Fibroblast of skin of left biceps (primary cell): ENCODE measurements at places on chromosomes 2 and 18.

- DNase-seq, result no peak
Observed at GRCh38 chr2:36478999-36479398, 119.0 kb downstream of the FEZ2 start.

GRCh38 chr2:134453476-134453875, 199.6 kb downstream of the MGAT5 start:
- no peak for DNase-seq

GRCh38 chr18:31056296-31056695, 13.8 kb upstream of the DSC3 start:
- DNase-seq, result no peak

DNA sequence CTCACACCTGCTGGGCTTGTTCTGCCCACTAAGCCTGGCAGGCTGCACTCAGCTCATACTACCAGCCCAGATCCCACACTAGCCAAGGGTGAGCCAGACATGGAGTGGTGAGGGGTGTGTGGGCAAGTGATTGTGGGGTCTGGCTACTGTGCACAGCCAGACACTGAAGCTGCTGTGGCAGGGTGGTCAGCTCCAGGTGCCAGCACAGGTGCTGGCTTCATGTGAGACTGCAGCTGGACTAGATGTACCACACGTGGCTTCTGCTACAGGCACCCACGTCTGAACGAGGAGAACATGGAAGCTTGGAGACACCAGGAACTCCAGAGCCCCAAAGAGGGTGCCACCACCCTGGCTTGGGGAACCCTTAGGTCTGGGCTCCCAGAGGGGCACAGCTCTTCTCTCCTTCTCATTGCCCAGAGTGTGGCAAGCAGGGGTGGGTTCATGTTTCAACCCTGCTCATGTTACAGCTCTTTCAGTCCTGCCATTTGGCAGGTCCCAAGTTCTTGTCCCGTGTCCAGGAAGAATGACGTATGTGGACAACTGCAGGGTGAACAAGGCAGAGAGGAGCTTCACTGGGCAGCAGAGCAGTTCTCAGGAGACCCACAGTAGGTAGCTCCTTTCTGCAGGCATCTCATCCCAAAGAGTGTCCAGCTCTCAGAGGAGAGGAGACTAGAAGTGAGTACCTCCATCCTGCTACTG, 1624.2 kb upstream of the TMEFF2 start:
- no peak for DNase-seq

DNA sequence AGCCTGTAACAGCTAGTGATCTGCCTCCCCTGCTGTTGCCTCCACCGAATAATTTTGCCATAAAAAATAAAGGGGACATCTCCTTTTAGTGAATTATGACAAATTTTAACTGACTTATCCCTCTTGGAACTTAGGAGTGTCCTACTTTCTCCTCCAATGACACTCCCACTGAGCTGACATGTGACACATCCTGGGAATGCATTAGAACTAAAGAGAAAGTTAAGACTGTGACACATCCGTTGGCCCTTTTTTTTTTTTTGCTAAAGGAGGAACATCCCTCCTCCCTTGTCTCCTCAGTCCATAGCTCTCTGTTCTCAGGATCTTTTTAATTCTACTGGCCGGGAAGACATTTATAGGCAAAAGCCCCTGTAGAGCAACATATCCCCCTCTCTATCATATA, 268.2 kb downstream of the NRXN1 start:
- DNase-seq, result no peak

GRCh38 chr2:84057917-84058560, 401.0 kb downstream of the SUCLG1 start:
- DNase-seq, result no peak

- no peak for DNase-seq
Observed at GRCh38 chr2:129139380-129139779, 820.7 kb upstream of the HS6ST1 start.

- DNase-seq, result no peak
Observed at GRCh38 chr2:207357216-207357615, 172.5 kb upstream of the CREB1 start.

- DNase-seq, result no peak
Observed at GRCh38 chr2:37080689-37081088, 3.5 kb downstream of the HEATR5B start.

- DNase-seq, result no peak
Observed at GRCh38 chr2:226795281-226796011, 4.2 kb downstream of the IRS1 start.

GRCh38 chr2:69565431-69565839, 78.1 kb downstream of the AAK1 start:
- DNase-seq, result no peak

GRCh38 chr2:64586883-64587481, 62.9 kb downstream of the AFTPH start:
- DNase-seq, result no peak

- no peak for DNase-seq
Observed at GRCh38 chr2:216590780-216591179, 42.4 kb upstream of the IGFBP2 start.

DNA sequence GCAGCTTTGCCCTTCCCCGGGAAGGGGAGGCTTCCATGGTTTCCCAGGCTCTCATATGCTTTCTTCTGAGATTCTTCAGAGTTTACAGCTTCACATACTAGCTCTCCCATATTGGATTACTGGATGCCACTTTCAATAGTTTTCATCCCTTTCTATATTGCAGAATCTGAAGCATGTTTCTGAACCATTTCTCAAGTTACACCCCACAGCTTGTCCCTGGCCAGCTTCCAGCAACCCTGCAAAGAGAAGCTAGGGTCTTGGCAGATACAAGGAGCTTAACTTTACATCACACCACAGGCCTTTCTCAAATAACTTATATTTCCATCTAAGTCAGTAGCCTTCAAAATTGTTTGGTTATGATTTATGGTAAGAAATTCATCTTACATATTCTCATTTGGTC, 39.6 kb downstream of the LHCGR start:
- peak; percentile 60 for DNase-seq

DNA sequence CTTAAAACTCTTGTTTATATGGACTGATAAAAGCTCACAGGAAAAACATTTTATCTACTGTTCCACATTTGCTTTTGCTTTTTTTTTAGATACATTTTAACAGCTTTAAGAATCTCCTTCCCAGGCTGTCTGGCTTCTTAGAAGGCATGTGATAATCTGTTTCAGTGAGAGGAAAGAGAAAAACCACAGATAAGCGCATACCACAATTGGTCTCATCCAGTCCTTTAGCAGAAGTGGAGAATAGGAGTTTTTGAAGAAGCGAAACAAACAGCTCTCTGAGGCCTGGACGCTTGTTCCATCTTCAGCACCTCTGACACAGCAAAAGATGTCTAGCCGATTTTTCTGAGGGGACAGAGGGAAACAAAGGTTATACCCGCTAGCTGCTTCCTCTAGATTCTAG, 37.6 kb downstream of the RMC1 start:
- no peak for DNase-seq

DNA sequence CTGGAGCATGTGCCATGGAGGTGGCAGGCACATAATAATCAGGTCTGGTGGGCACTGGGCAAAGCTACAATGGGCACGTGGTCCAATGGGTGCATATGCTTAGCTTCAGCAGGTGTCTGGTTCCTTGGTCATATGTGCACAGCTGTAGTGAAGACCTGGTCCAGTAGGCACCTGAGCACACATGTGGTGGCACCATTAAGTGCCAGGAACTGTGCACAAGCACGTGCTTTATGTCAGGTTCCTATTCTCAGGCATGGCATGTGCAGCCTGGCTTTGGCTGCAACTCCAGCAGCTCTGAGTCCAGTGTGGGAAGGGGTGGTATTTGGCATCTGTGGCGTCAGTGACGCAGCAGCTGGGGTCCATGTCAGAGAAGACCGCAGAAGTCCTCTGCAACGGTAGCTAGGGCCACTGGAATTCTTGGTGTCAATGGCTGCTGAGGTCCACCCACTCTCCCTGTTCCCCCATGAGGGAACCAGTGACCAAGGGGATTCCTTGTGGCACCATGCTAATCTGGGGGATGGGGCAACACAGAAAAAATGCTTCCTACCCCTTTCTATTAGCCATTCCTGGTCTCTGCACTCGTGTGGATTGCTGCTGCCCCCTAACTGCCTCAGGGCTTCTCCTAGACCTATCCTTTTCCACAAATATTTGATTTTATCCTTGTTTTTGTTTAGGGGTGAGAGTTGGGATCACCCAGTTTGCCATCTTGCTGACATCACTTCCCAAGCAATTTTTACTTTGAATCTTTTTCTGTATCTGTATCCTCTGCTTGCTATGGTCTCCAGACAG, 262.9 kb upstream of the MAP2 start:
- DNase-seq, result no peak

GRCh38 chr18:48745293-48745692, 205.5 kb downstream of the SMAD7 start:
- no peak for DNase-seq

DNA sequence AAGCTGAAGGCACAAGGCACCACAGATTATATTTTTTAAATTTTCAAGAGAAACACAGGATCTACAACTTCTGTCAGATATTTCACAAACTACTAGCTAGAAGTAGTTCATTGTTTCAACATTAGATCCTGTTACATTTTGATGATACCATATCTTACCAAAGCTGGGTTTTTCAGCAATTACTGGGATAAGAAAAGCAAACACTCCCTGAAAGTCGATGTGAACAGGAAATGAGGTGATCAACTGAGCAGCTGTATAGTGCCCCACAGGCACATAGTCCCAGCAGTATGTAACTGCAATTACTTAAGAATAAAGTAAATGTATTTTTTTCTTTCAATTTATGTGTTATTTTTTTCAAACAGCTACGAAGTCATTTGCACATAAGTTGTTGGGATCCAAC, 103.5 kb downstream of the DNER start:
- no peak for DNase-seq

- DNase-seq, result no peak
Observed at GRCh38 chr2:8453904-8454302, 228.0 kb upstream of the ID2 start.

GRCh38 chr2:120631236-120631635, 104.4 kb upstream of the GLI2 start:
- DNase-seq, result no peak

DNA sequence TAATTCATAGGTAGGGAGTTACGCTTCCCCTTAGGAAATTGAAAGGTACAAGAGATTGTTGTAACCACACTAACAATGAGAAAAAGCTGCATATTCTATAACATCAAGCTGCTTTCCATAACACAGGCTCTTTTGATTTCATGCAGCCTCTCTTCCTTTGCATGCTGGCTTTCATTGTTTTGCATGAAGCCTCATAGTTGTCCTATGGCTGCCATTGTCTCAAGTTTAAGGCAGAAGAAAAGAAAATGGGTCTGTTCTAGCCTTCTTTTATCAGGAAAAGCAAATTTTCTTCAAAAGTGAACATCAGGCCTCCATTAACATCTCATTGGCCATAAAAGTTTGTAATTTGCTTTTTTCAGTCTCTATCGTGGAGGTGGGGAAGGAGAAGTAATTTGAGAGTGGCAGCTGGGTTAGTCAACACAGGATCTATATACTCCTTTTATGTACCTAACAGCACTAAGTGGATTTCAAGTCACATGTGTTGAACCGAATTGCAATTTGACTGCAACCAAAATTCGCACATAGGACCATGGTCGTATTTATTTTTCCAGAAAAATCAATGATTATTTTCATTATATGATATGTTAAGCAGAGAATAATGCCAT, 248.5 kb upstream of the RND3 start:
- no peak for DNase-seq

DNA sequence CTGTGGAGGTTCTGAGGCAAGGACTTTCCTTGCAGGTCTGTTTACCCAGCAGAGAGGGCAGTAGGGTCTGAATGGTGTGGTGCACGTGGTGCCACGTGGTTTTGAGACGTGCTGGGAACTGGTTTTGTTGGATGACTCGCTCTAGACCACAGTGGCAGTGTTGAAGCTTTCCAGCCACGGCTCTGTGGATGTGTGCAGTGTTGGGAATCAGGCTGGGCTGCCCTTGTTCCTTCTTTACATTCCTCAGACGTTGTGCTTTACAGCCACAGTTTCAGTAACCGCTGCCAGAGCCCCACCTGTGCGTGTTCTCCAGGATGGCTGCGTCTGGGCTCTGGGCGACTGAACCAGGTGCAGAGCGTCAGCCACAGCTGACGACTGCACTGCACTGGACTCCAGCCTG, 8.2 kb downstream of the CTDP1 start:
- no peak for DNase-seq

- no peak for DNase-seq
Observed at GRCh38 chr2:27024188-27024587, 8.6 kb upstream of the TMEM214 start.

- DNase-seq, result no peak
Observed at GRCh38 chr2:158845859-158846258, 50.7 kb downstream of the DAPL1 start.

DNA sequence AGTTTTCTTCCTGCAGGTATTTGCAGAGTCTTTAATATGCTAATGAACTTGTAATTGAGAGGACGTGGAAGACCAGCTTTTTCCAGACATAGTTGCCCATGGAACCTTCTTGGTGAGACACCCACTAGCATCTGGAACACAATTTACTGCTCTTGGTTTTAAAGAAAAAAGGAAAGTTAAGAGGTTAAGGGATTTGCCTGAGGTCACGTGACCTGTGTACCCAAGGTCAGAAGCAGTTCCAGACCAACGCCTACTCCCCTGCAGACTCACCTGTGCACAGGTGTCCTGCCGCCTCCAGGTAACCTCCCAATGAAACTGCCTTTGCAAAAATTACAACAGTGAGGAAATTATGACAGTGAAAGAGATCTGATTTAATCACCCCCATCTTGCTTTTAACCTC, 172.7 kb downstream of the ANAPC1 start:
- no peak for DNase-seq

- DNase-seq, result no peak
Observed at GRCh38 chr2:141611981-141612380, 518.8 kb downstream of the LRP1B start.

DNA sequence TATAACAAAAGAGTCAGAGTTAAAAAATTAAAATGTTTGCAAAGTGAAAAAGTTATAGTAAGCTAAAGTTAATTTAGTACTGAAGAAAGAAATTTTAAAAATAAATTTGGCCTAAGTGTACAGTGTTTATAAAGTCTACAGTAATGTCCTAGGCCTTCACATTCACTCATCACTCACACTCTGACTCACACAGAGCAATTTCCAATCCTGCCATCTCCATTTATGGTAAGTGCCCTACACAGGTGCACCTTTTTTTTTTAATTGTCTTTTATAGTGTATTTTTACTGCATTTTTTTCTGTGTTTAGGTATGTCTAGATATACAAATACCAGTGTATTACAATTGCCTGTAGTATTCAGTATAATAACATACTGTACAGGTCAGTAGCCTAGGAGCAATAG, 562.9 kb downstream of the PIK3C3 start:
- no peak for DNase-seq

DNA sequence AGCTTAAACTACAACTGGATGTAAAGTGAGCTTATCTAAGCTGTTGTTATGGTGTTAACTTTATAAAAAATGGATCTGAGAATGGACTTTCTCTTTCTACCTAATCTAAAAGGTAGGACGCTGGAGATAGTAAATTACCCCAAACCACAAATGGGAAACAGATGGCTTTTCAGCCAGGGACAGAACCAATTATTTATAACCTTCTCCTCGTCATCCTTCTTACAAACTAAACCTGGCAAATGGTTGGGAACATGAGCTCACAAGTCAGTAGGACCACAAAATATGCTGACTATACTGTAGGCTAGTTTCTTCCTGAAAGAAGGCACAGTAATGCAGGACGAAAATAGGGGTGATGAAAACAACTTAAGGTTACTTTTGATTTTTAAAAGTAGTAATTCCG, 32.7 kb upstream of the ZDBF2 start:
- no peak for DNase-seq

GRCh38 chr2:180983468-180984242, 3.2 kb downstream of the UBE2E3 start:
- no peak for DNase-seq
